ENCODE measurements at places on chromosomes 3 and 15. TPM values are rescaled to one million over a fixed set of nuclear protein-coding genes. Genes with fewer than 3 reads are reported as not detected.

The LTK gene
- total RNA-seq, result not detected

The USF3 gene
- 9.4 TPM for total RNA-seq

The FAM81A gene
- 0.97 TPM for total RNA-seq

The EPHB3 gene
- 1.3 TPM for total RNA-seq

The KBTBD13 gene
- not detected for total RNA-seq

The ZNF80 gene
- total RNA-seq, result not detected

The ZNF502 gene
- 3.6 TPM for total RNA-seq

The ANKRD63 gene
- total RNA-seq, result not detected

The PLSCR4 gene
- 234 TPM for total RNA-seq

The ACOX2 gene
- 9.9 TPM for total RNA-seq
